Activated CD4-positive, alpha-beta T cell treated with anti-CD3 and anti-CD28 coated beads, Interleukin-2, amount 10 ng/mL, durations not matched to agents 24 days and 14 days (primary cell): ENCODE measurements at places on chromosomes 7 and 10.

DNA sequence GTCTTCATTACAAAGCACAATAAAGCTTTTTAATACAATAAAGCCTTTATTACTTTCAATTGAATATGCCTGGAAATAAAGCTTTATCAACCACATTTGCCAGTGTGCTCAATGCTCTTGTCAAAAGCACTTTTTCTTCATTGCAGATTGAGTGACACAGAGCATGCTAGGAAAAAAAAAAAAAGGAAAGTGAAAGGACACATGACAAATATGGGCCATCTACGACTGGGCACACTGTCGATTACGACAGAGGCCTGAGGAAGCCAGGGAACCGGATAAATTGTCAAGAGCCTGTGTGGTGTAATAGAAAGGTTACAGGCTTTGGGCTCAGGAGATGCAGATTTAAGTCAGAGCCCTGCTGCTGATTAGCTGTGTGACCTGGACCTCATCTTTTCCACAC is 84.8 kb upstream of the LRGUK start:
- DNase-seq, result no peak

DNA sequence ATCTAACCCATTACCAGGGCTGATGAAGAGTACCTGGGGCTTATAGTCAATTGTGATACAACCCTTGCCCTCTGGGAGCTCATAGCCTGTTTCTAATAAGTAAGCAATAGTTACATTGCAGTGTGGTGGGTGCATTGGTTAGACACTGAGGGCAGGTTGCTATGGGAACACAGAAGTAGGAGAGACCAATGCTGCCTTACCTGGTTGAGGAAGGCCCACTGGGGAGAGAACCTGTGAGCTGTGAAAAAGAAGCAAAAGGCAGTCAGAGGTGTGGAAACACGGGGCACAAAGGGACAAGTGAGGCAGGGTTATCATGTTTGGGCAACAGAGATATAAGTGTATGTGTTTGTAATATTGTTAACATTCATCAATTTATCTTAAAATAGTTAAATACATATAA is 51.9 kb downstream of the WDFY4 start:
- no peak for DNase-seq

- no peak for DNase-seq
These were observed 15.0 kb upstream of the STN1 start for GRCh38 chr10:103932971-103933370.

GRCh38 chr10:7567911-7568620 is 98.7 kb downstream of the ITIH5 start:
- no peak for DNase-seq

DNA sequence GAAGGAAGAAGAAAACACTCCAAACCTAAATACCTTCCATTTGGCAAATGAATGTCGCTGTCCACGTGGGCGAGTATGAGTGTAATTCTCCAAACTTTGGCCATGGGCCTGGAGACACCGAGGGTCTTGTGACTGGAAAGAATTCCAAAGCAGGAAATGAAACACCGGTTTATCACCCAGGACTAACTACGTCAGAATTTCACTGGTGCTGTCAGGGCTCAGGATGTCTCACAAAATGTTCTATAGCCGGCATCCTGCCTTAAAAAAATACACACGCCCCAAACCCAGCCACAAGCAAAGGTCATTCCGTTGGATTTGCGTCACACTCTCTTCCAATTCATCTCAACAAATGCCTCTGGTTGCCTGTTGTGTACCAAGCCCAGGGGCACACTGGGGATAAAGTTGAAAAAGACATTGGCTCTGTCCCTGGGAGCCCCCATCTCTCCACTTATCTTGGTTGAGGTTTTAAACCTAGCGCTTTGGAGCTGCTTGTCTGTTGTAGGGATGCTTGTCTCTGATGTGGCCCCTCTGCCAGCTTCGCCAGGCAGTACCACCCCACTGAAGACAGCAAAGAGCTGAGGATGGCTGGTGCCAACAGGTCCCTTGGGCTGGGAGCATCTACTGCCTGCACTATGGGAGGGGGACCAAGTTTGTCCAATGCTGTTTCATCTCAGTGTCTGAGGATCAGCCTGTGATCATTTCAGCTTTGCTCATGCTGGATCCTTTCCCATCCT is 31.2 kb downstream of the GSTO2 start:
- DNase-seq, result peak; percentile 68

- peak; percentile 37 for DNase-seq
These were observed 53.4 kb upstream of the CYP2C18 start for GRCh38 chr10:94630017-94630688.

- no peak for DNase-seq
These were observed 150.9 kb upstream of the KLF6 start for GRCh38 chr10:3935933-3936359.

DNA sequence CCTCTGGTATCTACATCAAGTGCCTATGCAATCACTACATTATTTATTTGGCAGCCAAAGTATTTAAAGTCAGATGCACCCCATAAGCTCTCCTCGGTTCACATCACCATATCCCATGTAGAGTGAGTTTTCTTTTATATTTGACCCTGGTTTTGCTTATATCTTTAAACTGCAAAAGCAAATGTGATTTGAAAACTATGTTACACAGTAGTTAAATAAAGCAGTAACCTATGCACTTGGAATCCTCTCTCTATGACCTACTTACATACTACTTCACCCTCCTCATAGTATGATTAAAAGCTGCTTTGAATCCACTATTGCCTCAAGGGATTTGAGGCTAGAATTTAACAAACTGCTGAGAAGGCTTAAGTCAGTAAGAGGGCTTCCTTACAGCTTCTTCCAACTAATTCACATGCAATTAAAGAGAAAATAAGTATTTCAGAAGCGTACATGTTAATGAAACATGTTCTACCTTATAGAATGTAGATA is 2.2 kb upstream of the CELF2 start:
- no peak for DNase-seq
